Activated CD4-positive, CD25-positive, alpha-beta regulatory T cell (primary cell): ENCODE measurements at places on chromosomes 3 and 15.

DNA sequence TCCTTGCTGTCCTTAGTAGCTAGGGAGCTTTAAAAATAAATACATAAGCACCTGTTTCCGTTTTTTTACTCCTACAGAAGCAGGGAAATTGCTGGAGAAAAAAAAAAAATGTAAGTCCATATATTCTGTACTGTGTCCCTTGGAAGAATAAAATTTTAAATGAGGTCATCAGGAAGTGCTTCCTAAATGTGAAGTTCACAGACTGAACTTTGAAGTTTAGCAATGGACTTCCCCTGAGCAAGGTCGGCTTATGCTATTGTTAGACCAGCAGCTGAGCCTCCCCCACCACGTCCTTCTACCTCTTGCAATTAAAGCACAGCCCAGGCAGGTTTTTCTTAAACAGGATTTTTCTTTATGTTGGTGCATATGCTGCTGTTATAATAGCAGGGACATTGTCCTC is 26.3 kb downstream of the LIPC start:
- DNase-seq = no peak

- no peak for DNase-seq
Measured at GRCh38 chr15:34023907-34024306, 15.1 kb downstream of the AVEN start.

DNA sequence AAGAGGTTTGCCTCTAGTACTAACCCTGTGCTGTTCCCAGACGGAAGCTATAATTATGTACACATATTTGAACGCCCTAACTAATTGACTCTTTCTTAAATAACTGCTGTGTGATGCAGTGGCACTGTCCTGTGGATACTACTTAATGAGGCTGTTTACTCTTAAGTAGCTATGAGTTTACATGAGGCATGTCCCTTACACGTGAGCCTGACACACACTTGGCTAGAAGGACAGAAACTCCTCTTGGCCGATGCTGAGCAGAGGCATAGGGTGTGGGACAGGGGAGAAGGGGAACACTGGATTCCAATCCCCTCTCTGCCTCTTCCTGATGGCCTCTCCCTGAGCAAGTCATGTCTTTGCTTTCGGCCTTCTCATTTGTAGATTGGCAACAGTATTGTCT is 21.9 kb downstream of the EHD4 start:
- DNase-seq = no peak

- no peak for DNase-seq
Measured at GRCh38 chr3:158330870-158331269, 221.0 kb downstream of the RSRC1 start.

- DNase-seq = no peak
Measured at GRCh38 chr15:76274226-76274625, 37.0 kb downstream of the ETFA start.

- DNase-seq = no peak
Measured at GRCh38 chr15:53059273-53060043, 269.3 kb upstream of the ONECUT1 start.

DNA sequence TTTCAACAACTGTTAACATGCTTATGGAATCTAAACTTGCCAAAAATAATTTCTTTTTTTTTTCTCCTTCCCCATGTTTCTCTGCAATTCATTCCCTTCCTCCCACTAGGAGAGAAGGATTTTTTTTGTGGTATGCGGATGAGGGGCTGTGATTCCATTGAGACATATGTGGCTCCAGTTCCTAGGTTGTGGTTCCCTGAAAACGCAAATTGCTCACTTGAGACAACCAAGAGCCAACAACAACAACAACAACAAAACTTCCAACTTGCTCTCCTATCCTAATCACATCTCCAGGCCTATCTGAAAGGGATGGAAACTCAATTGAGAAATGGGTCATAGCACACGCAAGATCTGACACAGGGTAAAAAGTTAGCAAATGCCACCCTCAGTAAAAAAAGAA is 406.5 kb upstream of the TGFBR2 start:
- DNase-seq = no peak

- DNase-seq = no peak
Measured at GRCh38 chr3:5009506-5010109, 30.4 kb downstream of the BHLHE40 start.
